ENCODE measurements at places on chromosomes 16 and 17. TPM values are rescaled to one million over a fixed set of nuclear protein-coding genes. Genes with fewer than 3 reads are reported as not detected.

PRKCB gene
- total RNA-seq = 6.3 TPM

KRTAP3-2 gene
- total RNA-seq = not detected

AIPL1 gene
- not detected for total RNA-seq

ERN2 gene
- not detected for total RNA-seq

DNAJA3 gene
- 22.7 TPM for total RNA-seq

EFCAB5 gene
- 0.42 TPM for total RNA-seq

APPBP2 gene
- total RNA-seq = 40.4 TPM

TMEM106A gene
- total RNA-seq = 20.2 TPM

FSCN2 gene
- 3.1 TPM for total RNA-seq

- peak; percentile 81 for DNase-seq
Measured at GRCh38 chr17:78263063-78263735, 31.8 kb downstream of the TMEM235 start.

DNA sequence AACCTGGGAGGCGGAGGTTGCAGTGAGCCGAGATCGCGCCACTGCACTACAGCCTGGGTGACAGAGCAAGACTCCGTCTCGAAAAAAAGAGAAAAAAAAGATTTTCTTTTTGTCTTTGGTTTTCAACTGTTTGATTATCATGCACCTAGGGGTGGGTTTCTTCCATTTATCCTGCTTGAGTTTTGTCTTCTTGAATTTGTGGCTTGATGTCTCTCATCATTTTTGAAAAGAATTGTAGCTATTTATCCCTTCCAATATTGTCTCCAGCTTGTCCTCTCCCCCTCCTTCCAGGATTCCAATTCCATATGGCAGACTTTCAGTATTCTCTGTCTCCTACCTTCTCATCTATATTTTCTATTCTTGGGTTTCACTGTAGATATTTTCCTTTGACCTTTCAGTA, 7.8 kb downstream of the B9D1 start:
- DNase-seq = no peak

- DNase-seq = no peak
Measured at GRCh38 chr16:78163772-78164670, 64.6 kb downstream of the WWOX start.

DNA sequence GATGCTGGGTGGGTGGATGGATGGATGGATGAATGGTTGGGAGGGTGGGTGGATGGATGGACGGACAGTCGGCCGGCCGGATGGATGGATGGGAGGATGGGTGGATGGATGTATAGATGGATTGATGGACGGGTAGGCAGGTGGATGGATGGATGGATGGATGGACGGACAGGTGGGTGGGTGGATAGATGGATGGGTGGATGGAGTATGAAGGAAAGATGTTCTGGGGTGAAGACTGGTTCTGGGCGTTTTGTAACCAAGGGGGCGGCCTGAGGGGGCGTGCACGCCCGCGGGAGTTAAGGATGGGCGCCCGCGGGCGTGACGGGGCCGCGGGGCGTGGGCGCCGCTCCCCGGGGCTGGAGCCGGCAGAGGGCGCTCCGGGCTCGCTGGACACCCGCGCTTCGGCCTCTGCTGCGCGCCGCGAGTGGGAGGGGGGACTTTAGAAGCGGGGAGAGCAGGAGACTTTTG, at the start of gene NECAB2:
NECAB2 (plus strand) TSS at position 407 of the 468 bp plus-strand sequence. CDS start 405 bp downstream, outside the sequence.
- DNase-seq = no peak

DNA sequence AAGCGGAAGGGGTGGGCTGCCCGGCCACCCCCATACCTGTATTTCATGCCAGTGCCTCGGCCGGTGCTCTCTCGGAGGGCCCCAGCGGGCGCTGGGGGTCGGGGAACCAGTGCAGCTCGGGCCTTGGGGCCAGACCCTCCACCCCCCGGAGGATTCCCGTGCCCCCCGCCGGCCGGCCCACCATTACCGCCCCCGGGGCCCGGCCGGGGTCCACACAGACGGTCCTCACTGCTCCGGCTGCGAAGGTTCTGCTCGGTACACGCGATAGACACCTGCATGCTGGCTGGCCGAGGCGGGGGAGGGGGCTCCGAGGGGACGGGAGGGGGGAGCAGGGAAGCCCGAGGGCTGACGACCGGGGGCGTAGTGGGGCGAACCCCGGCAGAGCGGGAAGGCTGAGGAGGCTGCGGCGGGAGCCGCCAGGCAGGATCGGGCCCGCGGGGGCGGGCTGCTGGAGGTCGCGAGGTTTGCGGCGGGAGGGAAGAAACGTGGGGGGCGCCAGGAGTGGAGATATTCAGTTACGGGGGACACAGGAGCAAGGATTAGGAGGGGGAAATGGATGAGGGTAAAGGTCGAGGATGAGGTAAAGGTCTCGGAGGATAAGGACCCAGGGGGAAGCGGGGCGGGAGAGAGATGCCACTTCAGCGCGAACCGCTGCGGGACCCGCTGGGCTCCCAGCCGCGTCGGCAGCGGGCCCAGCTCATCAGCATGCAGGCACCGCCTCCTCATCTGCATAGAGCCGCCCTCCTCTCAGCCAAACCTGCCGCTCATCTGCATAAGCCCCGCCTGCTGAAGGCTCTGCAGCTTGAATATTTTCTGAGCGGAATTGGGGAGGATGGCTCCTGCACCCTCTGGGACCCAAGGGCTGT, at the start of gene KCNAB3:
KCNAB3 (minus strand) TSS at position 699 of the 866 bp plus-strand sequence; CDS start at position 278, 421 bp downstream.
- DNase-seq = no peak

DNA sequence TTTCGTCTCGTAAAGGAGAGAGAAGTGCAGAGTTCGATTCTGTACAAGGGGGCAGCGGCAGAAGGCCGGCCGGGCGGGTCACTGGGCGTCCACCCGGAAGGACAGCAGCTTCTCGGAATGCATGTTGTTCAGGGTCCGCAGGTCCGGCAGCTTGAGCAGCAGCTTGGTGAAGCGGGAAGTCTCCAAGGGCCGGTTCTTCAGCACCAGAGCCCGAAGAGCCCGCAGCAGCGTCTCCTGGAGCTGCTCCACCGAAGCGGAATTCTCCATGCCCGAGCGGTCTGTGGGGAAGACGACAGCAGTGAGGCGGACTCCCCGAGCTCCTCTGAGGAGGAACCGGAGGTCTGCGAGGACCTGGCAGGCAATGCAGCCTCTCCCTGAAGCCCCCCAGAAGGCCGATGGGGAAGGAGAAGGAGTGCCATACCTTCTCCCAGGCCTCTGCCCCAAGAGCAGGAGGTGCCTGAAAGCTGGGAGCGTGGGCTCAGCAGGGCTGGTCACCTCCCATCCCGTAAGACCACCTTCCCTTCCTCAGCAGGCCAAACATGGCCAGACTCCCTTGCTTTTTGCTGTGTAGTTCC, 7.3 kb downstream of the NR1D1 start:
- no peak for DNase-seq

DNA sequence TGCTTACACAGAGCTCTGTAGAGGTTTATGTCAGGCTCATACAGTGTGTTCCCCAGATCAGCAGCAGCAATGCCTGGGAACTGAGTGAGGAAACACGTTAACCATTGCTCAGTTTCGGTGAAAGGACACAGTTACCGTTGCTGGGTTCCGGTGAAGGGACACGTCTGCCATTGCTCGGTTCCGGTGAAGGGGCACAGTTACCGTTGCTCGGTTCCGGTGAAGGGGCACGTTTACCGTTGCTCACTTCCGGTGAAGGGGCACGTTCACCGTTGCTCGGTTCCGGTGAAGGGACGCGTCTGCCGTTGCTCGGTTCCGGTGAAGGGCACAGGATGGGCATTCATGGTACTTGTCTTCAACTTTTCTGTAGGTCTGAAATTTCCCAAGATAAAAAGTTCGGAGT, 81.7 kb downstream of the MRM3 start:
- no peak for DNase-seq

DNA sequence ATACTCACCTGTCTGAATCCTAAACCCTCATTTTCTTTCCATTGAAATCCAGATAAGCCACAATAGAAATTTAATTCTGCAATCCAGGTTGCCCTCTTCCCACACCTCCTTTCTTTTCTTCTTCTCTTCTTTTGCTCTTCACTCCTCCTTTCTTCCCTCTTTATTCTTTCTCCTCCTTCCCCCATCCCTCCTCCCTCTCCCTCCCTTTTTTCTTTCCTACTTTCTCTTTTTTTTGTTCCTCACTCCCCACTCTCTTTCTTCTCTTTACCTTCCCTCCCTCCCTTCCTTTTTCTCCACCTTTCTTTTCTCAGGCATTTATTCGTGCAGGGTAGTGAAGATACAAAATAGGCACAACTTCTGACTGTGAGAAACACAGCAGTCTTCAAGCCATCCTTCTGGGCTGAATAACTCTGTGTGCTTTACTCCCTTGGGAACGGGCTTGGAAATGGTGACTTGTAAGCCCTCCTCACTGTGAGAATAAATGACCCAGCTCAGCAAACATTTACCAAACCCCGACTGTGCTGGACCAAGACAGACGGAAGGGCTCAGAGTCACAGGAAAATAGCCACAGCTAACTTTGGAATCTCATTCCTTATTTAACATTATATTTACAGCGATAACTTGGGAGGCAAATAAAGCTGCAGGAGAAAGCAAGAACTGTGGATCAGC, 140.8 kb downstream of the HAPSTR1 start:
- DNase-seq = no peak

- no peak for DNase-seq
Measured at GRCh38 chr16:78953526-78953925, 647.0 kb downstream of the MAF start.

DNA sequence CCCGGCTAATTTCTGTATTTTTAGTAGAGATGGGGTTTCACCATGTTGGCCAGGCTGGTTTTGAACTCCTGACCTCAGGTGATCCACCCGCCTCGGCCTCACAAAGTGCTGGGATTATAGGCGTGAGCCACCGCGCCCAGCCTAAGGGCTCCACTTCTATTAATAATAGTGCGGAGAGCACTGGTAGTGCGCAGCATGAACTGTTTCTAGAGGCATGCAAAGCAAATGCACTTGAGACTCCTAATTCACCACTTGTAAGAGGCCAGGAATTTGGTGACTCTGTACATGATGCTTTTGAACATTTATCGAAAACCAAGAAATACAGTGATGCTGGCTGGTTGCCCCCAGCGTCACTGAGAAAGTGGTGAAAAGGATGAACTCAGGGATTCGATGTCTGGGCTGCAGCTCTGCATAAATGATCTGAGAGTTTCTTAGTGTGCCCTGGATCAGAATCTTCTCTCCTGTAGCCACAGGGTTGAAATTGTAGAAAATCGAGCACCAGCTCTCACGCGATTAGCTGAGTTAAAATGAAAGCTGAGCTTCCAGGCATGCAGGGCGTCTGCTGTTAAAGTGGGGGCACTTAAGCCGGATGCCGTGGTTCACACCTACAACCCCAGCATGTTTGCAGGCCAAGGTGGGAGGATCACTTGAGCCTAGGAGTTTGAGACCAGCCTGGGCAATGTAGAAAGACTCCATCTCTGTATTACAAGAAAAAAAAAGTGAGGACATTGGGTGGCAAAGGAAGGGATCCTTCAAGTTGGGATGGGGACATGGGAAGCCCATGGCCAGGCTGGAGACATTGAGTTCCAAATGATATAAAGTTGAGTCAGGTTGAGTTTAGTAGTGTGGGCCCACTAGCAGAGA, 4.8 kb downstream of the RNF213 start:
- DNase-seq = no peak

GRCh38 chr16:28187595-28188004, 24.2 kb downstream of the XPO6 start:
- DNase-seq = no peak

- no peak for DNase-seq
Measured at GRCh38 chr16:48047241-48047640, 108.6 kb downstream of the ABCC12 start.

GRCh38 chr17:30296499-30297080, 4.8 kb upstream of the BLMH start:
- DNase-seq = peak; percentile 59

GRCh38 chr17:81305051-81305630, 10.0 kb upstream of the SLC38A10 start:
- no peak for DNase-seq

- peak; percentile 70 for DNase-seq
Measured at GRCh38 chr16:68244481-68244902, 681 bp upstream of the PLA2G15 start.

DNA sequence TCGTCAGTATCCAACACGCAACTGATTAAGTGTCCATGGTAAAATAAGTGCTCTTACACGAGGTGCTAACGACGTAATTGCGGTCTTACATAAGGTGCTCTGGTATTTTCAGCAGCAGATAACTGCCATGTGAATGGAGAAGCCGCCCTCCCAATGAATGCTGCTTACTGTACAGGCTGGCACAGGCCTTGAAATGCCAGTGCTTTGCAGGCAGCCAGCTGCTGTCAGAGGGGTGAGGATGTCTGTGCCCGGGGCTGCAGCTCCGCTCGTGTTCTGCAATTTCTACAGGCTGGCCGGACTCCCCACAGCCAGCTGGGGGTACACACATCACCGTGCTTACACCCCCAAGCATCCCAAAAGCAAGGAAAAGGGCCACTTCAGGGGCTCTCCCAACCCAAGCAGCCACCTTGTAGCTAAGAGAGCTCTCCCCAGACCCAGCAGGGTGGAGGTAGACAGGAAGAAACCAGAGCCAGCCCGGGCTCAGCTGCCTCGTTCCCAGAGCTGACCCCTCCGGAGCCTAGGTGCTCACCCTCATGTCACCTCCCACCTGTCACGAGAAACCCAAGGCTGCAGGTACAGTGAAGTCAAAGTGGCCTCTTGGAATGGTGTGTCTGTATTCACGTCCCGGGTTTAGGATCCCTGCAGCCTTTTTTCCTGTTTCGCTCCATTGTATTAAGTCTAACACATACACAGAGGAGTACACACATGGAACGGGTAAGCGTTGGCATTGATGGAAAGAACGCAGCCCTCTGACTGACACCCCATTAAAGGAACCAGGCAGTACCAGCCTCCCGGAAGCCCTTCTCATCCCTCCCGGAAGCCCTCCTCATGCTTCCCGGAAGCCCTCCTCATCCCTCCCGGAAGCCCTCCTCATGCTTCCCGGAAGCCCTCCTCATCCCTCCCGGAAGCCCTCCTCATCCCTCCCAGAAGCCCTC, 27.2 kb upstream of the RPH3AL start:
- DNase-seq = no peak

DNA sequence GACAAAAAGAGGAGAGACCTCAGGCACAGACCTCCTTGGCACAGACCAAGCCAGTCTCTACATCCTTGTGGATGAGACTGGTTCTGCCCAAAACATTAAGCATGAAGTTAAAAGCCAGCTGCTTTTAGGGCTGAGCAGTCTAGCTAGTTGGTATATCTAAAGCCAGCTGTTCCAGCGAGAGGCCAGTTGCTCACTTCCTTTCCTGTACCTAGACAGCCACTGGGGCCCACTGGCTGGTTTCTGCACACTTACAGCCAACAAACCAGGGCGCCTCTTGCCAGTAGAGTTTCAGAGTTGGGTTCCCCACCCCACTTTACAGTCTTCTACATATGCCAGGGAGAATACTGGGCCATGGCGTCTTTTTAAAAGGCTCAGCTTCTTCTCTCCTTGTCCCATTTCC, 242.4 kb downstream of the ZFHX3 start:
- DNase-seq = no peak

DNA sequence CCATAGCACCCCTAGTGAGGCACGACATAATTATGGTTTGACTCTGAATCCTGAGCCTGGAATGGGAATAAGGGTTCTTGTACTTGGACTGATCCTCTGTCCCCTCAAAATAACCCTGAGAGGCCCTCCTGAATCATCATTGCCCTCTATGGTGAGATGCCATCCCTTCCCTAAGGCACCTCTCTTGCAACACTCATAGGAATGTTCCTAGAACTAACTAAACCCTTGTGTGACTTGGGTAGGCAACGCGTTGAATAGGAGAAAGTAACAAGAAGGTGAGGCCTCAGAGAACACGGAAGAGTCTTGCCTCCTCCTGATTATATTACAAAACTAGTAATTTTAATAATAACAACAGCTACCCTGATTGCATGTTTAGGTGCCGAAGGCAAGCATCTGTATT, 189.1 kb upstream of the ANKFN1 start:
- DNase-seq = no peak

Data from aorta (tissue), 5 donors.